ENCODE measurements at places on chromosomes 4 and X.

GRCh38 chr4:52243367-52243766, 192.3 kb downstream of the SPATA18 start:
- DNase-seq = no peak

- DNase-seq = no peak
Observed at GRCh38 chr4:56271131-56271530, 116.2 kb downstream of the AASDH start.

DNA sequence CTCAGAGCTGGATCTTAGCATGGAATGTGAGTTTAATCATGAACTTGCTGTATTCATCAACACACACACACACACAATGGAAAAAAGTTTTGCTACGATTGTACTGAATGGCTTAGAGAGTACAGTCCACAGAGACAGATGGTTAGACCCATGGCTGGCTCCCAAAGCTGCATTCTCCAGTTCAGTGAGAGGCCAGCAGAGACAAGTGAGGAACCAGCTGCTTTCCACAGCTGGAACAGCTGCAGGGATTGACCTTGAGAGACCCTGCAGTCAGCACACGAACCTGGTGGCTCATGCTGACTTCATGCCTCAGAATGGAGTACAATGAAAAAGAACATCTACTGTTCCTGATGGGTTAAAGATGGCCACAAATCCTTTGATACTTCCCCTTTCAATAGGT, 94.5 kb downstream of the DHX15 start:
- no peak for DNase-seq

DNA sequence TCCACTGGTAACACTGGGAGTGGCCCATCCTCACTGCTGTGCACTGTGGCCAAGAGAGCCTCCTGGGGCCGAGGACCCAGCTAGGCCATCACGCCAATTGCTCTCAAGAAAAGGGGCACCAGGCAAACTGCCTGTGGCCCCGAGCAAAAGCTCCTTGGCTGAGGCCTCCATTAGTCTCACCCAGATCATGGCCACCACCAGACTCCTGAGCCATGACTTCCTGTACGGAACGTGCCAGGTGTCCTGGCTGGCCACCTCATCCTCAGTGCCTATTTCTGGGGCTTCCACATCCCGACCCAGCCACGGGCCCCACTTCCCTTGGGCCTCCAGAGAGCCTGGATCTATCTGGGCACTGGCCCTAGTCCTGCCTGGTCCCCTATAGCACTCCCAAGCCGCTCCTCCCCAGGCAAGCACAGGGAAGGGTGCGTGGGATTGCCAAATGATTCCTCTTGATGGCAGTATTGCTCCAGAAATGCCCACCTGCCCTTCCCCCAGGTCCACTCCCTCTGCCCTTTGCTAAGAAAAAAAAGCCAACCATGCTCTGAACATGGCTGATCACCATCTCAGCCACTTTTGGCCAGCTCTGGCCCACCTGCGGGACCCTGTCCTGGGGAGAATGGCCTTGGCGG, 212.6 kb upstream of the AGTR2 start:
- DNase-seq = no peak

DNA sequence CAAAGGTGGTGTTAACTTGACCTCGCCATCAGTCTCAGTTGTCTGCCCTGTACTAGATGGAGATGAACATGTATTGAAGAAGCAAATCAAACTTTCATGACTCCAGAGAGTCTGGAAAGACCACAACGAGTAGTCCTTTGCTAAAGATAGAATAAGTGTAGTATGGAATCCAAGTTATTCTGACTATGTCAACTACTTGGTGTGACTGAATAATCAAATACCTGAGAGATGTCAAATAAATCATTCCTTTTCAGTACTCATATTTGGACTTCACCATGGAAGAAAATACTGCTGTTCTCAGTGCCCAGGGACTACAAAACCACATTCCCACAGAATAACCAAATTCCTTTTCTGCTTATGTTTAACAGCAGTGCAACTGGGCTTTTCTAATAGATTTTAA, 161.2 kb upstream of the SPRY1 start:
- DNase-seq = no peak

- DNase-seq = no peak
Observed at GRCh38 chr4:4874254-4874653, 14.8 kb downstream of the MSX1 start.

Measured in erythroblast (primary cell).